Transverse colon (tissue), 4 donors: ENCODE measurements at places on chromosomes 6 and 20.
A peak's percentile ranks its signal among the peaks of the same experiment; 100 is the strongest.

DNA sequence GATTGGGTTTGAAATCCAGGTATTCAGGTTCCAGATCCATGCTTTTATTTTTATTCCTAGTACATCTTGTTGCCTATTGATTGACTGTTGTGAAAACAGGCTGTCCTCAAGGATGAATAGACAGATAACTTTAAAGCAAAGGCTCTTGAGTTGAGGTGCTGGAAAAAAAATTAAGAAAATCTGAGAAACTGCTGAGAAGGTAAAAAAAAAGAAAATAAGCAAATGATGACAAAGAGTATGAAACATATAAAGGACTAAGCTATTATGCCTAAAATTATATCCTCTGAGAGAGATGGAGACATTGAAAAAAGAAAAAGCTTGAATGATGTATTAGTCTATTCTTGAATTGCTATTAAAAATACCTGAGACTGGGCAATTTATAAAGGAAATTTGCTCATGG lies 392.3 kb upstream of the RGS17 start:
- DNase-seq: no peak

GRCh38 chr6:104653781-104654180 lies 205.9 kb downstream of the HACE1 start:
- no peak for DNase-seq

DNA sequence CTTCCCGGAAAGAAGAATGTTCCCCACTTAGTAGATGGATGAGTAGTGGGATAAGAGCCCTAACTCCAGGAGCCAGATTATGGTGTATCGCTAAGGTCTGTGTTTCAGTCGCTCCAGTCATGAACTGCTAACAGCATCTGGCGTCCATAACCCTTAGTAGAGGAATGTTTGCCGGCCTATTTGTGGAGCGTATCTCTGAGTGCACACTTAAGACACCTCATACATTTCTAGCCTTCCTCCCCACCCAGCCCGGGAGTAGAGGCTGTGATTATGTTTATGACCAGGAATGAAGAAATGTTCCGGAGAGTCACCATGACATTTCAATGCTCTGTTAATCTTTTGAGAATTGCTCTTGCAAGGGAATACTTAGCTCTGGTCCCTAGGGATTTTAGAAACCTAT lies 251.1 kb upstream of the SOX4 start:
- no peak for DNase-seq

DNA sequence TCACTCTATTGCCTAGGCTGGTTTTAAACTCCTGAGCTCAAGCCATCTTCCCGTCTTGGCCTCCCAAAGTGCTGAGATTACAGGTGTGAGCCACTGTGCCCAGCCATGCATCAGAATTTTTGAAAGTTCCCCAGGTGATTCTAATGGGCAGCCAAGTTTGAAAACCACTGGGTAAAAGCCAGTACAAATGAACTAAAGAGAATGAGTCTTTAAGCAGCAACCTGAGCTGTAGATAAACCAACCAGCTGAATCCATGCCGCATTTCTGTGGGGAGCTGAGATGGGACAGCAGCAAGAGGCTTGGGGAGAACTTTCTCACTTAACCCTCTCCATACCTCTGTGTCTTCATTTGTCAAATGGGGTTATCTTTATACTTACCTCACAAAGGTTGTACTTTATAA lies 67.5 kb downstream of the VEGFA start:
- DNase-seq: no peak

- DNase-seq: no peak
Measured at GRCh38 chr20:38731738-38732113, 7.4 kb downstream of the SLC32A1 start.

GRCh38 chr6:72683797-72684196 lies 61.9 kb downstream of the KCNQ5 start:
- no peak for DNase-seq

- no peak for DNase-seq
Measured at GRCh38 chr6:93701526-93701925, 282.2 kb upstream of the EPHA7 start.

DNA sequence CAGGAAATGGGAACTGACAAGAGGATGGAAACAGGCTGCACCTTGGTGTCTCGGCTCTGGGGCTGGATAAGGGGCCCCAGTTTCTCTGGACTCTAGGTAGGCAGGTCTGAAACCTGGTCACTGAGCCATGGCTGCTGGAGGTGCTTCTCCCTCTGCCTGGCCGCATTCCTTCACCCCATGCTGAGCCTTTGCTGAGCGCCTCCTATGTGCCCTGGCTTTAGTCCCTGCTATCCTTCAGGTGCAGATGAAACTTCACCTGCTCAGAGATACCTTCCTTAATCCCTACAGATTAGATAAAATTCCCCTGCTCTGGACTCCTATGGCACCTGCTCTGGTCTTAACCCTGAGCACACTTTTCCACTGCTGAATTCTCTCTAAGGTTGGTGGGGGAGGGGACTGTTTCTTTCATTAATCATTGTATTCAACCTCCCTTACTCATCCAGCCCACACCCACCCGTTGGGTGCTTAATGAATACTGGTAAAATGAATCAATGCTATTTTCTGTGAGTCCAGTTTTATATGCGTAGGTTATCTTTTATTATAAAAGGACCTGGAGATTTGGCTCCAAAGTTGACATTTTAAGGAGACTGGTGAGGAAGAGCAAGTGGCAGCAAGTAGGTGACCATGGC lies 19.3 kb downstream of the MYLK4 start:
- no peak for DNase-seq

- DNase-seq: no peak
Measured at GRCh38 chr6:37940074-37940847, 120.7 kb downstream of the ZFAND3 start.

- DNase-seq: peak; percentile 52
Measured at GRCh38 chr6:28988536-28989311, 16.4 kb downstream of the ZNF311 start.

- DNase-seq: no peak
Measured at GRCh38 chr20:57881466-57882385, 171.9 kb upstream of the PMEPA1 start.

DNA sequence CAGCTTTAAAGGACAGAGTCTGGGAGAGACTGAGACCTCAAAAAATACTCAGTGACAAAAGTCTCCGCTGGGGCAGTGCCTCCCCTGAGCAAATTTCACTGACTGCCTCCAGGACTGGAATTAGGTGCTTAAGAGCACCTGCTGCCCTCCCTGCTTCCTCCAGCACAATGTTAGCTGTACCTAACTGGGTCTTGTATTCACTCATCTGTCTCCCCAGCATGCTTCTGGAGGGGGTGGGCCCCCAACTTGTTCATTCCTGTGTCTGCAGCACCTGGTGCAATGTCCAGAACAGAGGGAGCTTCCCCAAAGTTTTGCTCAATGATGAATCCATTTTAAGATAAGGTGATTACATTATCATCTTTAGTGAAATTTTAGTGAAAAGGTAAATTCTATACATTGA lies 650.7 kb downstream of the KIF16B start:
- no peak for DNase-seq

DNA sequence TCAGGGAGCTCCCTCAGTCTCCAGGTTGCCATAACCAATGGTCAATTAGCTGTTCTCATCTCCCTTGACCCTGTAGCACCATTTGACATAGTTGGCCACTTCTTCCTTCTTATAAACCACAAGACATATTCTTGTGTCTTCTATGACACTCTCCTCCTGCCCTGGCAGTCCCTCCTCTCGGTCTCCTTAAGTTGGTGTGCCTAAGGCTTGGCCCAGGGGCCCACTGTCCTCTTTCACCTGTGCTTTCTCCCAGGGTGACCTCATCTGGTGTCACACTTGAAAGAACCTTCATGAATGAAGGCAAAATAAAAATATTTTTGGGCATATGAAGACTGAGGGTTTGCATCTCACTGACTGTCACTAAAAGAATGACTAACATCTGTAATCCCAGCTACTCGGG lies 9.7 kb upstream of the ADGRF5 start:
- no peak for DNase-seq
